ENCODE measurements at places on chromosomes 16 and 17.
A peak's percentile ranks its signal among the peaks of the same experiment; 100 is the strongest.

GRCh38 chr16:87602821-87603683 lies 744 bp downstream of the JPH3 start:
- DNase-seq = no peak

- DNase-seq = no peak
Observed at GRCh38 chr16:48125888-48126287, 29.9 kb downstream of the ABCC12 start.

GRCh38 chr17:1965556-1966273 lies 59.4 kb downstream of the RTN4RL1 start:
- DNase-seq = peak; percentile 64

DNA sequence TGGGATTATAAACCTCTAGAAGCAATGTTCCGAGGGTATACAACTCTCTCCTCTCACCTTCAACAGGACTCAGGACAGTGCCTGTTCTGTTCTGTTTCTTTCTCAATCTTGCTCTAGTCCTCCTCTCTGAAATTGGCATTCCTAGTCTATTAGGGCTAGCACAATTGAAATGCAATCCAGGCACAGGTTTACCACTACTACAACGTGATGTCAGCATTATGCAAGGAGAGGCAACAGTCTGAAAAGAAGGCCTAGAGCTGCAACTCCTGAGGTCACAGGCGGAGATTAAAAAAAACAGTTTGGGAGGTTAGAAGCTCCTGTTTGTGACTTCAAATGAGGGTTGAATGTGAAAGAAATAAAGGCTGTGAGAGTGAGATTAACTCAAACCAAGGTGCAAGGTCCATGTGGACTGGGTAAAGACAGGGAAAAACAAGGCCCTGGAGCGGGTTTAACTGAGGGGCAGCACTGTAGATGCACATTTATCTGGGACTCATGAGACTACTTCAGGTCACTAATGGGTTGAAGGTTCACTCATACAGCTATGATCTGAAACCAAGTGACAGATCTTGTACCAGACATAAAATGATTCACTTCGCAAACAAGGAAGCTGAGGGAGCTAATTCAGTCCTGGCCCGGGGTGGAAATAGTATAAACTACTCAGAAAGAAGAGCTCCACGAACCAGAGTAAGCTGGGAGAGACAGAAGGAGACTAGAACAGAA lies 16.8 kb downstream of the AMFR start:
- DNase-seq = no peak

- DNase-seq = no peak
Observed at GRCh38 chr17:43774304-43775250, 4.2 kb downstream of the DUSP3 start.

- DNase-seq = no peak
Observed at GRCh38 chr16:31569360-31569717, 41.6 kb downstream of the AHSP start.

DNA sequence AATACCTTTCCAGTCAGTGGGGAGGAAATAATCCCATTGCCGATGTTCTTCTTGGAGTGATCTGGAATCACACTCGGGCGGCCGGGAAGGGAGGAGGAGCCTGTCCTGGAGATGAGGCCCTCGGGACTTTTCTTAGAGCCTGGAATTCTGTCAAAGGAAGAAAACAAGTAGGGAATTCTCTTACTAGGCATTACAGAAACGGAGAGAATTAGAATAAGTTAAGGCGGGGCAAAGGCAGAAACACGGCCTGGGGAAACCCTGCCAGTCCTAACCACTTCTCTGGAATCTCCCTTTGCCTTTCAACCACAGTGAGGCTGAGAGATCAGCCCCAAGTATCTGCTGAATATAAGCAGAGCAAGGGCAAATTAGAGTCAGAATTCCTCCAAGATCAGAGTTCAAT lies 27.8 kb downstream of the USP36 start:
- no peak for DNase-seq

DNA sequence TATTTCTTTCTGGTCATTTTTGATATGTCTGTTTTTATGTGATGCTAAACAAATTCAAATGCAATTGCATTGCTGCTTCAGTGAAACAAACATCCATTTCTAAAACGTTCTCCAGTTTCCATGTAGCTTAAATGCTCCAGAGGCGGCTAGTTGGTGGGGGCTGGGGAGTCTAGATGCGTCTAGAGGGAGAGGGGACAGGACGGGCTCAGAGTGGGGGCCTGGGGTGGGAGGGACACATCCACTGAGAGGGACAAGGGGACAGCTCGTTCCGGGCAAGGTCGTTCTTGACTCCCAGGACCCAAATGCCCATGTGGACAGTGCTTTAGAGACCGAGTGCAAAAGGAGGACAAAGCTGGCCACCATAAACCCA lies 102.3 kb downstream of the FOXL1 start:
- no peak for DNase-seq

GRCh38 chr16:13178318-13178717 lies 276.9 kb downstream of the SHISA9 start:
- DNase-seq = no peak

GRCh38 chr17:75341784-75342486 lies 52.7 kb upstream of the SLC25A19 start:
- DNase-seq = no peak

GRCh38 chr17:30950189-30950588 lies 20.6 kb upstream of the RNF135 start:
- DNase-seq = no peak

DNA sequence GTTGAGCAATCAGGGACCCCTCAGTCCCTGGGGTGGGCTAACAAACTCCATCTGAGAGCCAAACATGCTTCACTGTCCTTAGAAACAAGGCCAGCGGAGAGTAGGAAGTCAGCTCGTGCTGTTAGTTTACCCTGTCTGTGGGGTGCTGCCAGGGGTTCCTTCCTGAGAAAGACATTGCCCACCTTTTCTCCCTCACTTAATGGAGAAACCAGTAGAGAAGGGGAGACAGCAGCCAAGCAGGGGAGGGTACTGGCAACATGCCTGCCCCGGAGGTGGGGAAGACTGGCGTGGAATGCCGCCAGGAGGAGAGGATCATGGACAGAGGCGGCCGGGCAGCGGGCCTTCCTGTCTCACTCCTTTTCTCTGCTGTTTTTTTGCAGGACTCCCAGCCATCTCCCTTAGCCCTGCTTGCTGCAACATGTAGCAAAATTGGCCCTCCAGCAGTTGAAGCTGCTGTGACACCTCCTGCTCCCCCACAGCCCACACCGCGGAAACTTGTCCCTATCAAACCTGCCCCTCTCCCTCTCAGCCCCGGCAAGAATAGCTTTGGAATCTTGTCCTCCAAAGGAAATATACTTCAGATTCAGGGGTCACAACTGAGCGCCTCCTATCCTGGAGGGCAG lies 19.9 kb downstream of the SP2 start:
- DNase-seq = no peak
